BJ (cell line): ENCODE measurements at places on chromosomes 12 and 14.

GRCh38 chr12:90292183-90292582 lies 583.5 kb upstream of the ATP2B1 start:
- DNase-seq, result no peak

- no peak for DNase-seq
Measured at GRCh38 chr14:83164591-83164990, 1630.9 kb upstream of the SEL1L start.

- DNase-seq, result no peak
Measured at GRCh38 chr12:1328391-1328790, 266.0 kb downstream of the FBXL14 start.

- no peak for DNase-seq
Measured at GRCh38 chr14:32564596-32564995, 235.5 kb downstream of the AKAP6 start.

DNA sequence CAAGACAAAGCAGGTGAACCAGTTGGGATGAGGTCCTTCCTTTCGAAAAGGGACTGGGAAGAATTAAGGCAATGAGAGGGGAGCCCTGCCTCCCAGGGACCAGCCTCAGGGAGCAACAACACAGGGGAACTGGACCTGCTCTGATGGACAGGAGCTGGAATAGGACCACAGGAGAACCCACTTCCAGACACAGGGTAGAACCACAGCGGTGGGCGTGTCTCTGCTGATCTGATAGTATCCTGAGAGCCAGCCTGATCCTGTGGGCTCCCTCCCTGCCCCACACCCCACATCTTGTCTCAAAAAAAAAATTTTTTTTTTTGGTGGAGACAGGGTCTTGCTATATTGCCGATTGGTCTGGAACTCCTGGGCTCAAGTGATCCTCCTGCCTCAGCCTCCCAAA lies 13.6 kb upstream of the PLEK2 start:
- no peak for DNase-seq

DNA sequence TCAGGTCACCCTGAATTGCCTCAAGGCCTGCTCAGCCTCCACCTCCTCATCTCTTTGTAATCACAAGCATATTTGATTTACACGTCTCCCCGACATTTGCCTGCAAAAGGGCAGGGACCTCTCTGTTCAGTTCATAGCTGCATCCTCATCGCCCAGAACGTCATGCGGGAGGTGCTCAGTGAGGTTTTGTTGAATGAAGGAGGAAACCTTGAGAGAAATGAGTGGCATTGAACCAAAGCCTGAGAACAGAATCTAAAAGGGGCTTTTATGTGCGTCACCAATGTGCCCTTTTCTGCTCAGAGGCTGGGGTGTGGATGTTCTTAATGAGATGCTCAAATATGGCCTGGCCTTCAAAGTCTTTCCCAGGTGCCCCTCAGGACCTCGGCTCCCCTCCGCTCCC lies 50.0 kb upstream of the LHX5 start:
- no peak for DNase-seq

GRCh38 chr14:32329146-32329545 lies at the start of gene AKAP6:
Gene AKAP6, plus strand, starts transcription at chr14:32329298. Its CDS starts 104,196 bp downstream, at chr14:32433494.
- DNase-seq, result no peak

- no peak for DNase-seq
Measured at GRCh38 chr12:79549531-79550271, 141.1 kb downstream of the PAWR start.

GRCh38 chr14:23300687-23301223 lies 1.9 kb downstream of the PPP1R3E start:
- no peak for DNase-seq

DNA sequence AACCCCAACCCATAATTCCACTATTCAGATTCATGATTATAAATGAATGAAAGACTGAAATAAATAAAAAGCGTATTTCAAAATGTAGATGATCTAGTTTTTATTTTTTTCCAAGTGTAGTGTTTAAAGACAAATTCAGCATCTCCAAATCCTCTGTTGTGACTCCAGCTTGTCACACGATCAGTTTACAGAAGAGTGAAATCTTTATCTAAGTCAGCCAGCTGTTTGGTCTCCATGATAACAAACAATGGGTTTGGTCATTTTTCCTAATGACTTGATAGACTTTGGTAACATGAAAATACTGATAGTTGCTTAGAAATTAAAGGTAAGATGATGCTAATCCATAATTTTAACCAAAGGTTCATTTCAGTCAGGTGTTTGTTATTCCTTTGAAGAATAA lies 114.5 kb upstream of the RASSF8 start:
- no peak for DNase-seq

DNA sequence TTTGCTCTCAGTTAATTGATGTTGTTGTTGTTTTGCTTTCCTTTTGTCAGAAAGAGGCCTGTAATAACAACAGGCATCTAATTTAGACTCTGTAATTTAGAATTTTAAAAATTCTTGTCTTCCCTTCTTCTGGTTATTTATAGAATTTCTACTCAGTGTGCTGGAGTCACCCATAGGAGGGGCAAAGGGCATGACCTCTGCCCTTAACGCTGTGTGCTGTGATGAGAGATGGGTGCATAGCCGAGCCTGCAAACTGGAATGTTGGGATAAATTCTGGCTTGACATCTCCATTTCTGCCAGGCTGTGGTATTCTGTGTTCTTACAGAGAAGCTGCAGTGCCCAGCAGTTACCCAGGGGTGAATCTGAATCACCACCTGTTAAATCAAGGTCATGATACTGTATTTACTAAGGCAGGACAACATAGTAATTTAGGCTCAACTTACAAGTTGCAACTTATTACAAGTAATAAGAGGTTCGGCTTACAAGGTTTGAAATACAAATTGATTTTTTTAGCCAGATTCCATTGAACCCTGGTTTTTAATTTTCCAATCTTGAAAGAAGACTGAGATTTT lies 53.3 kb downstream of the TRAF3 start:
- no peak for DNase-seq

- no peak for DNase-seq
Measured at GRCh38 chr12:57940052-57940914, 1.1 kb upstream of the ATP23 start.

- DNase-seq, result no peak
Measured at GRCh38 chr12:11568762-11569478, 80.6 kb upstream of the ETV6 start.

- DNase-seq, result no peak
Measured at GRCh38 chr12:108784270-108784669, 53.0 kb upstream of the CORO1C start.

DNA sequence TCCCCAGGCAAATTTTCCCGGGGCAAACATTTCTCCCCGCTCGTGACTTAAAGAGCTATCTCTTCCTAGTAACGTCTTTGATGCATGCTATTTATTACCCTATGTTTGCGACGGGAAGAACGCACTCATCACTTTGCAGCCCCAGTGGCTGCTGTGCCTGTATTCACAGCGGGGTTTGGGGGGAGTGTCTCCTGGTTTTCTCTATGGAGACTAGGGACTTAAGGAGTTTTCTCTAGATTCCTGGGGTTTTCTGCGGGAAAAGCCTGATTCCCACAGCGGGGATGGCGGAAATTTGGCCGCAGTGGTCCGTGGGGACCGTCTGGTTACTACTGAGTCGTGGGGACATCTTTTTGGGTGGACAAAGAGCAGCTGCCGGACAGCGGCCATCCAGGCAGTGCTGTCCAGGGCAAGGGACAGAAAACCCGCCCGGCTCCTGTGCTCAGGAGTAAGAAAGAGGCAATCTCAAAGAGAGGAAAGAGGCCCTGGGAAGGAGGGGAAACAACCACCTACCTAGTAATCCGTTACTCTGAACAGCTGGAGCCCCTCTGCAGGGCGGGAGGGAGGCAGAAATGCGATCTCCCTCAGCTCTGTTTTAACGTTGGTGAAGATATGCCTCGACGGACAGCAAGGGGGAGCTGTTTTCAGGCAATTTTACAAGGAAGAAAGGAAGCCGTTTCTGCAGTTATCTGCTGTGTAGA lies 771 bp upstream of the AVPR1A start:
- no peak for DNase-seq

GRCh38 chr12:34377243-34378035 lies 355.1 kb downstream of the ALG10 start:
- DNase-seq, result no peak

GRCh38 chr12:32988982-32989381 lies 92.4 kb upstream of the PKP2 start:
- DNase-seq, result no peak

DNA sequence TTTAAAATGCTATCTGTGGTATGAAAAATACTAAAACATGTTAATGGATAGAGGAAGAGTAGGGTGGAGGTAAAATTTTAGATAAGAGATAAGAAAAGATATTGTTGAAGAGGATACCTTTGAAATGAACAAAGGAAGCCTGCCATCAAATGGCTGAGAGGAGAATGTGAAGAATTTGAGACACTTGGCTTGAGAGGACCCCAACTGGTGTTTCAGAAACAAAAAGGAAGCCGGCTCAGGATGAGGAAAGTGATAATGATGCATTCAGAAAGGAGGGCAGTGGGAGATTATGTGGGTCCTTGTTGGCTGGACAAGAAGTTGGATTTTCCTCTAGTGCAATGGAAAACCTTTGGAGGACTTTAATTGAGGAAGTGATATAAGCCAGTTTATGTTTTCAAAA lies 264.4 kb downstream of the DUSP6 start:
- DNase-seq, result no peak

- no peak for DNase-seq
Measured at GRCh38 chr14:35687335-35687939, 121.7 kb downstream of the RALGAPA1 start.

DNA sequence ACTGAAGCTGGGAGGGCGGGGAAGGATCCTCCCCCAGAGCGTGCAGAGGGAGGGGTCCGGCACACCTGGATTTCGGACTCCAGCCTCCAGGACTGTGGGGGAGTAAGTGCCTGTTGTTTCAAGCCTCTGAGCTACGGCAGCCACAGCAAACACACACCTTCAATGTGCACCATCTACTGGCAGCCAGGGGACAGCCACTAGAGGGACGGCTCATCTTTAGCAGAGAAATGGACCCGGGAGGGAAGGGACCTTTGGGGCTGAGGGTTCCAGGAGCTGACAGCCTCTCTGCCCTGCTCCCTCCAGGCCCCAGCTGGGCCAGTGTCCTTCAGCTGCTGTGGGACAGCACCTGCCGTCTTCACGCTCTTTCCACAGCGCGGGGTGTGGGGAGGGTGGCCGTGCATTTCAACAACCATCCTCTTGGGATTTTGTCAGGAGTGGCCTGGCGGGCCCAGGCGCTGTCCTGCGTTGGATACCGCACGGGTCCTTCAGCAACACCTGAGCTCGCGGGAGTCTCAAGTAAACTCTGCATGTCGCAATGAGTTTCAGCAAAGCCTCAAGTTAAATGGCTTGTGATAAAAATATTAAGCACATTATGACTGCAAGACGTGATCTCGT lies 209.2 kb upstream of the C14orf180 start:
- no peak for DNase-seq

GRCh38 chr14:65438266-65438933 lies 25.9 kb downstream of the FUT8 start:
- DNase-seq, result no peak

- DNase-seq, result no peak
Measured at GRCh38 chr12:67646775-67647174, 1.8 kb upstream of the DYRK2 start.
